ENCODE measurements at places on chromosomes 16 and 17. TPM values are rescaled to one million over a fixed set of nuclear protein-coding genes. Genes with fewer than 3 reads are reported as not detected.
A peak's percentile ranks its signal among the peaks of the same experiment; 100 is the strongest.

BHLHA9 gene
- total RNA-seq = not detected

TNFRSF17 gene
- not detected for total RNA-seq

KRTAP9-9 gene
- not detected for total RNA-seq

MT1G gene
- 95.2 TPM for total RNA-seq

SLC16A3 gene
- total RNA-seq = 2.0 TPM

PPP1R27 gene
- total RNA-seq = not detected

C16orf74 gene
- 5.9 TPM for total RNA-seq

BAIAP3 gene
- 20.8 TPM for total RNA-seq

PABPN1L gene
- total RNA-seq = not detected

DNA sequence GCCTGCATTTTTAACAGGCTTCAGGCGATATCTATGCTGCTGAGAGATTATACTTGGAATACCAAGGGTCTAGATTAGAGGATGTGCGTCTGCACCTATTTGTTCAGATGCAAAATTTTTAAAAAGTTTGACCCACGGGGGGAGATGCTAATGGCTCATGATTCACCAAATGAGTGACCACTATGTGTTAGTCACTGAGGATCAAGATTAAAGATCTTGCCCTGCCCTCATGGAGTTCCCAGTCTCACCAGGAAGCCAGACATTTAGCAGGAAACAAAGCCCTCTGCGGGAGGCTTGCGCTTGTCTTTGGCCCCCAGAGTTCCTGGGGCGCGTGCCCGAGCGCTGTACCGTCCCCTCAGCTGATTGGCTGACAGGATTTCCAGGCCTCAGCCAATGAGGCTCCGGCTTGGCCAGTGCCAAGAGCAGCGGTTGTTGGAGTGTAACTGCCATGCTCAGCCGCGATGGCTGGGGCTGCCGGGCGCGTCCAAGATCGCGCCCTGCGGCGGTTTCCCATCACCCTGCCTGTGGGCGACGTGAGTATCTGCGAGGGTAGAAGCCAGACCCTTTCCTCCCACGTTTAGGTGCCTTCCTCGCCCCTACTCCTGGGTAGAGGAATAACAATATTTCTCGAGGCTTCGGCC is 4.5 kb upstream of the DDX19B start:
- no peak for DNase-seq

- DNase-seq = peak; percentile 41
Observed at GRCh38 chr16:51151961-51152663, 1.0 kb upstream of the SALL1 start.

DNA sequence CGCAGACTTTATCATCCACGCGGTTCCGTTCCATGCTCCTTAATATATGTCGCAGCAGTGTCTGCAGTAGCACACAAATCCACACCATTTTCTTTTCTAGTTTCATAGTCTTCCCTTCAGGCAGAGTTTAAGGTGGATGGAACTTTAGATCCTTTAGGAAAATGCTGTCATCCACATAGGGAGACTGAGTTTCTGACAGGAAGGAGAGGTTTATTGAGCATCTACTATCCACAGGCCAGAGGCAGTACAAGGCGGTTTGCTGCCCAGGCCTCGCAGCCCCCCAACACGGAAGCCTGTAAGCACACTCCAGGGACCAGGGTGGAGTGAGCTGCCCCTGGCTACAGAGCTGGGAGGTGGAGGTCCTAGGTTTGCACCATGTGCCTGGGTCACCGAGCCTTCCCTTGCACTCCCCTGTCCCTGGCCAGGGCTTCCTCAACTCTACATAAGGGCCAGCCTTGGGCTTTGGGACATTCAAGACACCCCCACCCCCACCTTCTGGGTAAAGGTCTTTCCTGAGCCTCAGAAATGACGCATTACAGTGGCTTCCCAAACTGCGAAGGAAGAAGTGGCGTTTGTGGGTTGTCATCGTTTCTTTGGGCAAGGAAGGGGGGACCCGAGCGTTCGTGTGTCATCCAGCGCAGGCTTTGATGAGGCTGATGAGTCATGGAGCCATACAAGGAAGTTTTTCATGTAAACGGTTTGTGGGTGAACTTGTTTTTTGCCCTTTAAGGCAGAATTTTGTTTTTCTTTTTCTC is 146.5 kb upstream of the PLCG2 start:
- no peak for DNase-seq

GRCh38 chr16:78993346-78993745 is 607.2 kb downstream of the MAF start:
- no peak for DNase-seq

GRCh38 chr16:27298132-27298531 is 15.6 kb upstream of the IL4R start:
- DNase-seq = no peak

- DNase-seq = no peak
Observed at GRCh38 chr17:51006601-51007000, 114.1 kb downstream of the SPAG9 start.

DNA sequence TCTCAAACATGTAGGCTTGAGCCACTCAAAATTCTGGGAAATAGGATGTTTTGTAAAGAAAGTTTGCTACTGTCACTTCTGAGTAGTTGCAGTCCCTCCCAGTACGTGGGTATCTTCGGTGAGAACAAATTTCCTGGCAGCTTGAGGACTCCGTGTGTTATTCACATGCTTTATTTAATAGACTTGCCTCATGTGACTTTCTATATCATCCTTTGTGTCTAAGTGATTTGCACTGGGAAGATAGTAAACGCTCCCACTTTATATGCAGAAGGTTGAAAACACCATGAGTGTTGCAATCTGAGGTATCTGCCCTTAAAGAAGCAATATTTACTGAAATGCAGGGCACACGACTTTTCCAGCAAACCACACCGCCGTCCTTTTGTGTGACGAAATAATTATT is 643.7 kb downstream of the MAF start:
- DNase-seq = no peak

GRCh38 chr17:69809331-69809730 is 265.7 kb upstream of the KCNJ16 start:
- no peak for DNase-seq

- DNase-seq = no peak
Observed at GRCh38 chr16:72159386-72159785, 12.6 kb downstream of the PMFBP1 start.

GRCh38 chr16:30715750-30716445 is 16.9 kb downstream of the SRCAP start:
- no peak for DNase-seq

DNA sequence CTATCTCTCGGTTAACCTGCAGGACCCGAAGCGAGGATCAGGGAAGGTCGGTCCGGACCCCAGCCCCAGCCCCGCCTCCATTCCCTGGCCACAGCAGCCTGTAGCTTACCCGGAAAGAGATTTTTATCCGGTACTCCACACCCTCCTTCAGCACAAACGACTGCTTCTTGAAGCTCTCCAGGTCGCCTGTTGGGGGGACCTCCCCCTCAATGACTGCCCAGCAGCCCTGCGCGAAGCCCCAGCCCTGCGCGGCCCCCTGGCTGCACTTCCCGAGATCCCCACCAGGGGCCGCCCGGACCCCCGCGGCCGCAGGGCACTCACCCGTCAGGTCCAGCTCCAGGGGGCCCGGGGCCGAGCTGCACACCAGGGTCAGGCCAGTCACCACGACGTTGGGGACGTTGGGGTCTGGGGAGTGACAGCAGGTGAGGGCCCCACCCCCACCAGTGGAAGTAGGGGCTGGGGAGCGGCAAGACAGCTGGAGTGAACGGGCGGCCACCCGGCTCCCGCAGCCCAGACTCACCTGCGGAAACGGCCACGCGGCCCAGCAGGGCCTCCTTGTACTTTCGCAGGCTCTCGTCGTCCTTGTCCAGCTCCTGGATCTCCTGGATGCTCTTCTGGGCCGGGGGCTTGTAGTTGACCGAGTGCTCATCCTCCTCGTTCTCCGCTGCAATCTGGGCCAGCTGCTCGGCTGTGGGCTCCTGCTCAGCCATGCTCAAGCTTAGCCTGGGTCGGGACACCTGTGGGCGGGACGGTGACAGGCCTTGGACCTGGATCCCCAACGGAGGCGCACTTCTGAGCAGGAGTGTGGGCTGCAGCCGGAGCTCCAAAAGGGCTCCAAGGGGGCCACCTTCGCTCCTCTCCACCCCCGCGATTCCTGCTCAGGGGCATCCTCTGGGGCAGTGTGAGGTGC is 1.7 kb downstream of the ARHGDIA start:
- DNase-seq = peak; percentile 56

DNA sequence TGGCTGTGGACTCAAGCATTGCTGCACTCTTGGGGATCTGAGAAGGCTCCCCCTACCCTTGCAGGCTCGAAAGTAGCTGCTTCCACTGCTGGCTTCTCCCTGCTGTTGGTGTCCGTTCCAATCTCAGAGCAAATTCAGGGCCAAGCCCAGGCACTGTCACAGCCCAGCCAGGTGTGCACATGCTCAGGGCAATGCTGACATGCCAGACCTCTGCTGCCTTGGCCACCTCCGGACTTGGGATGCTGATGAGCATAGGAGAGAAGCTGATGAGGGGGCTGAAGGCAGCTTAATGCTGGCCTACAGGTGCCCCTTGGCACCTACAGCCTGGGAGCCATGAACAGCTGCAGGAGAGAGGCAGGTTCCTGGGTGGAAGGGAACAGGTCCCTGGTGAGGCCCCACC is 273.7 kb upstream of the KCNJ16 start:
- DNase-seq = no peak

DNA sequence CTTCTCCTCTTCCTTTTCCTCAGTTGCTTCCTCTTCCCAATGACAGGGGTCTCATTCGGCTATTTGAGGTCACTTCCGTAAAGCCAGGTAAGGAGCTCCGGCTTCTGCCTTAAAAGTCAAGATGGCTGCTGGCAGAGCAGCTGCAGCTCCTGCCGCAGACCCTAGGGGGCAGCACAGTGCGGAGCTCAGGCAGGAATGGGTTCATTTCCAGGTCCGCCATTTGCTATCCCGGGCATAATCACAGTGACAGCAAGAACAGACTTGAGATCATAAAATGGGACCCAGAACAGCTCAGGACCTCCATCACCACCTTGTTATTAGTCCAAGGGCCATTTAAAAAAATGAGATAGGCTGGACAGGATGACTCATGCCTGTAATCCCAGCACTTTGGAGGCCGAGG is 199.5 kb downstream of the ZNF18 start:
- no peak for DNase-seq

DNA sequence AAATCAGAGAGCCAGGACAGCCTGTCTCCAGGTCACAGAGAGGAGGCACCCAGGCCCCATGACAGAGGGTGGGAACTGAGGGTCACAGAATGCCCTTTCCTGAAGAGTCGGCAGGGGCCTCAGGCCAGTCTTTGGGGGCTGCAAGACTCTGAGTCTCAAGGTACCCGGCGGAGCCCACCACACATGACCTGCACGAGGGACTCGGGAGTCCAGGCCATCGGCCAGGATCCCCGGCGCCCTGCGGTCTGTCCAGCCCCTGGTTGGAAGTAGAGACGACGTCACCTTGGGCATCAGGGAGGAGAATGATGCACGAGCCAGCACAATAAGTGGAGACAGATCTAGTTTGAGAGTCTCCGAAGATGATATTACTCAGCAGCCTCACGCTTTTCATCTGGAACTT is 234.7 kb upstream of the SDK2 start:
- DNase-seq = no peak

DNA sequence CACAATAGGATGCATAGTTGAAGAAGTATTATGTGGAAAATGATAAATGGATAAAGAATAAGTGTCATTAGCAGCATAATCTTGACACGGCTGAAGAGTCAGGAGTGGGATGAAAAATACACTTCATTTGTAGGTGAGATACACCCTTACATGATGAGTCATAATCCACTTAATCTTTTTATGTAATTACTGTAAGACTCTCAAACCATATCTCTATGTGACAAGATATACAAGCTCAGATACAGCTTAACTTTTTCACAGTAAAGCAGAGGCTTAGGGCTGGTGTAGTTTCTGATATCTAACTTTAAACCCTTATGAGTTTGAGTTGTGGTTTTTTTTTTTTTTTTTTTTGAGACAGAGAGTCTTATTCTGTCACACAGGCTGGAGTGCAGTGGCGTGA is 101.2 kb downstream of the FTO start:
- DNase-seq = no peak

- no peak for DNase-seq
Observed at GRCh38 chr16:27840311-27841060, 223.0 kb downstream of the GSG1L start.

DNA sequence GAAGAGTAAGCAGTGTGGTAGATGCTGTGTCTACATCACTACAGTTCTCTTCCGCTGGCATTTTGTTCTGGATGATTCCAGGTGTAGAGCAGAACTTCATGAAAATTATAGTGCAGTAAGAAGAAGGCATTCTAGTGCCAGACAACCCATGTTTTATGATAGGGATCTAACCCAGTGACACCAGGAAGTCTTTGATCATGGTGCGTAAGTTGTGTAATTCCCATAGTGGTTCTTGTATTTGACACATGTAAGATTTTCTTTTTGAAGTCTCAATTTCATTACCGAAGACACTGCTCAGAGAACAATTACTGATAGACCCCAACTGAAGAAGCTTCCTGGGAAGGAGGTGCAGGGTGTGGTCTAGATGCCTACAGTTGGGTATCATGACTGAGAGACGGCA is 356.9 kb downstream of the CA10 start:
- DNase-seq = no peak

- no peak for DNase-seq
Observed at GRCh38 chr17:18950346-18950745, 1.6 kb upstream of the SLC5A10 start.
